ENCODE measurements at places on chromosomes 5 and 9.

GRCh38 chr5:72586788-72587530 lies 79.7 kb upstream of the ZNF366 start:
- DNase-seq, result no peak

DNA sequence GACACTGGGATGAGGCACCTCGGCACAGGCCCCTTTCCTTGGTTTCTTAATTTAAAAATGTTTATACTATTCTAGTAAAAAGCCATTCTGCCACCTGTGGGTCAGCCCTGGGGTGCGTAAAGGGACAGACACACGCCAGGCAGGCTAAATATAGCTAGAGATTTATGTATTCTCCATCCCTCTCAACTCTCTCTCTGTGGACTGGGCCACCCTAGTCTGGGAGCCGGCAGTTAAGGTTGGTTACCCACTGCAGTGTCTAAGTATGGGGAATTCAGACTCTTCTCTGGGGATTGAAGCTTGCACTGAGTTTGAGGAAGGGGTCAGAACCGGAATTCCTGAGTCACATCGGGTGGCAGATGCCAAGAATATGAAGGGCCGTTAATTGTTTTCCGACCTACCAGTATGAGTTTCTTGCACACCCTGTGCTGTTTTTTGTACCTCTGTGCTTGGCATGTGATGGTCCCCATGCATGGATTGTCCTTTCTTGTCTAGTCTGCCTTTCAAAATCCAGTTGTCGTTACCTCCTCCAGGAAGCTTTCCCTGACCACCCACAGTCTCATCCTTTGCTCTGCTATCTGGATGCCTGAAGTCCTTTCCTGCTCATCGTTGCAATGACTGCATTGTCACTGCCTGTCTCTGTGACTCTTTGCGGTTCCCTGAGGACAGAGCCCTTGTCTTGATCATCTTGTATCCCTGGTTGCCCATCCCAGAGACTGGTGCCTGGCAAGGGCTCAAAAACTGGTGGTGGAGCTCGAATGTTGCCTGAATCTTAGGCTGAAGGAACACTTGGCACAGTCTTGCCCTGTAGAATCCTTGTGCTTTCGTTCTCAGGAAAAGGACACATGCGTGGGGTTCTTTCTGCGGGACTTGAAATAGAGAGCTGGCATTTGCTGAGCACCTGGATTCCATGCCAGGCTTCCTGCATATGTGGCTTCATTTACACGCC lies 2.1 kb downstream of the NEURL1B start:
- no peak for DNase-seq

GRCh38 chr9:129524582-129525270 lies 96.2 kb downstream of the C9orf50 start:
- DNase-seq, result no peak

DNA sequence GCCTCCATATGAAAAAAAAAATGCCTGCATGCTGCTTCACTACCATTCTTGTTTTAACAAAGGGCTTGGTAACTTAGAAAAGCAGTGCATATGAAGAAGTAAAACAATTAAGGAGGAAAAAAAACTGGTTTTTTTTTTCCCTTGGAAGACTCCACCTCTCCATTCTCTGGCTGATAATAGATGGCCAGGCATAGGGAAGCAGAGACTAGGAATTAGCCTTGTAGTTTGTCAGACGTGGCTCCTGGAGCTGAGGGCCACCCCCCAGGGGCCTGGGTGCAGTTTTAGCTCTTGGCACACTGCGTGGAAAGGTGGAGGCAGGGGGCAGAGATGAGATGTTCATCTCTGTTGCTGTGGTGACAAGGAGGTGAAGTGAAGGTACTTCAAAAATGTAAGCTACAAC lies 42.7 kb downstream of the WDR36 start:
- no peak for DNase-seq

DNA sequence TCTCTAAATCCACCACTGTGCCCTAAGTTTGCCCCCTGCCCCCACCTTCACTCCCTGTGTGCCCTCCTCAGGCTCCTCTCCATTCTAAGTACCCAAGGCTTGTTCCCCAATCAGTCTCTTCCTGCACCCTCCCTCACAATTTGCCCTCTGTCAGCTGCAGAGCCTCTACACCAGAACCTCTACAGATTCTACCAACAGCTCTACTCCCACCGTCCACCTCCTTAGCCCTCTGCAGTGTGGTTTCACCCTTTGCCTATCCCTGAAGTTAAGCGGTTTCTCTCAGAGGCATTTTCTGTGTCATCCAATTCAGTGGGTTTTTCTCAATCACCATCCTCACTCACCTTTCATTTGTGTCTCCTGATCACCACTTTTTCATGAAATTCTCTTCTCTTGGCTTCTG lies 13.2 kb upstream of the ERAP2 start:
- DNase-seq, result no peak

GRCh38 chr5:93586736-93587596 lies 3.9 kb downstream of the NR2F1 start:
- DNase-seq, result no peak

DNA sequence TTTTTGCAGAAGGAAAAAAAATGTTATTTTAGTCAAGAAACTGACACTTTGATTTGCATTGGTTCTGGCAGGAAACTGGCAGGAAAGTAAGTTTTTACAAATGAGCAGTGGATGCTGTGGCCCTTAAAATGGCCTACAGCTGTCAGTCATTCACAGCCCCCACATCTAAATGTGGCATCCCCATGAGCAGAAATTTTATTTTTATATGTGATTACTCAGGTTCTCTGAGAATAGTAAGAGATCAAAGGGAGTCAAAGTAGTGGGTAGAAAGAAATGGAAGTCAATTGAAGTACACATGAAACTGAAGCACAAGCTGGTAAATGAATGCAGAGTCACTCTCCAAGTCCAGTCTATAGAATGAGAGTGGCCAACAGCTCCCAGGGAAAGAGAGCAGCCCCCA lies 80.3 kb downstream of the ENC1 start:
- no peak for DNase-seq

DNA sequence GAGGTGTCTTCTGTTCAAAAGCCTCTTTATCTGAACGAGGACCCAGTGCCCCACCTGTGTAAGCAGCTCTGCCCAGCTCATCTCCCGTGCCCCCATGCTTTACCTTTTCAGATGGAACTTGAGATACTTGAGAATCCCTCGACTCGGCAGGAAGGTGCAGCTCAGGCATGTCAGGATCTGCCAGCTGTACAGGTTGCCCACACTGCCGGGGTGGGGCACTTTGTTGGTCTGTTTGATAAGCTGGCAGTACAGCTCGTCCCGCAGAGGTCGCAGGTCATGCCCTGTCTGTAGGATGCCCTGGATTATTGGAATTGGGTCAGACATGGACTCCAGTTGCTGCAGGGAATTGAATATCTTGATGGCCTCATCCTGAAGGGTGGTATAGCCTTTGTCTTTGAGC lies 58.0 kb upstream of the RETREG1 start:
- DNase-seq, result no peak

DNA sequence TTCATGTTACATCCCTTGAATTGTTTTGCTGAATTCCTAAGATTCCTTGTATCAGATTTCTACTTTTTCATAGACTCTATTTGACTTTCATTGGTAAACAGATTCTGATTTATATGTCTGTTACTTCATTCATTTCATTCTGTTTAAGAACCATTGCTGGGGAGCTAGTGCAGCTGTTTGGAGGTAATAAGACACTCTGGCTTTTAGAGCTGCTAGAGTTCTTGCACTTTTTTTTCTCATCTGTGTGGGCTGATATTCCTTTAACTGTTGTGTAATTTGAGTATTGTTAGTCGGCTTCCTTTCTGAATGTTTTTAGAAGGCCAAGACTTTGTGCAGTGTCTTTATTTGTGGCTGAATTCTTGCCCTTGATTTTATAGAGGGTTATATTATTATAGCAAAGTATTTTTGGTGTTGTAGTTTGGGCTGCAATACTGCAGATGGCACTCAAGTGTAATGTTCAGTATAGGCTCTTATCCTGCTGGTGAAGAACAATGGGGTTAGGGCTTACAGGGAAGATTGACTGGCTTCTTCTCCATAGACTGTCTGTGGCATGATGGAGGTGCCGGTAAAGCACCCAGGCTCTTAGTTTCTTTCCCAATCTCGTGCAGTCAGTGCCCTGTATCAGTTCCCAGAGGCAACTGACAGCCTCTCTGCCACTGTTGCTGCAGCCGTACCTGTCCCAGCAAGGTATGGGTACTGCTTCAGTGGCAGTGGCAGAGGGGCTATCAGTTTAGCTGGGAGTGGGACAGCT lies 162.2 kb downstream of the OXCT1 start:
- peak; percentile 26 for DNase-seq

DNA sequence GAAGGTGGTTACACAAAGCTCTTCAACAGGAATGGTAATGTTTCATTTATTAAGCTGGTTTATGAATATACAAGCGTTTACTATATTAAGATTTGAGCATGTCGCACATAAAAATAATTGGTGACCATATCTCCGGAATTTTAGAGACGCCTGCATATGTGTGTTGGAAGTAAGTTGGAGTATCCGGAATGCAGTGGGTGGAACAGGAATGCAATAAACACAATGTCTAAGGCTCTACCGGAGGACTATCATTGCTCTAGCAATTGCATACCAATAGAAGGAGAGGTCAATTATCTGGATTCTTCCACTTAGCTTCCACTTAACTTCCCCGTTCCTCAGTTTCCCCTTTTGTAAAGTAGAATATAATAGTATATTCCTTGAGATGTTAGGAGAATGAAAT lies 1.1 kb upstream of the CEP78 start:
- DNase-seq, result no peak

- DNase-seq, result peak; percentile 51
Observed at GRCh38 chr5:159198063-159199036, 11.0 kb downstream of the RNF145 start.

DNA sequence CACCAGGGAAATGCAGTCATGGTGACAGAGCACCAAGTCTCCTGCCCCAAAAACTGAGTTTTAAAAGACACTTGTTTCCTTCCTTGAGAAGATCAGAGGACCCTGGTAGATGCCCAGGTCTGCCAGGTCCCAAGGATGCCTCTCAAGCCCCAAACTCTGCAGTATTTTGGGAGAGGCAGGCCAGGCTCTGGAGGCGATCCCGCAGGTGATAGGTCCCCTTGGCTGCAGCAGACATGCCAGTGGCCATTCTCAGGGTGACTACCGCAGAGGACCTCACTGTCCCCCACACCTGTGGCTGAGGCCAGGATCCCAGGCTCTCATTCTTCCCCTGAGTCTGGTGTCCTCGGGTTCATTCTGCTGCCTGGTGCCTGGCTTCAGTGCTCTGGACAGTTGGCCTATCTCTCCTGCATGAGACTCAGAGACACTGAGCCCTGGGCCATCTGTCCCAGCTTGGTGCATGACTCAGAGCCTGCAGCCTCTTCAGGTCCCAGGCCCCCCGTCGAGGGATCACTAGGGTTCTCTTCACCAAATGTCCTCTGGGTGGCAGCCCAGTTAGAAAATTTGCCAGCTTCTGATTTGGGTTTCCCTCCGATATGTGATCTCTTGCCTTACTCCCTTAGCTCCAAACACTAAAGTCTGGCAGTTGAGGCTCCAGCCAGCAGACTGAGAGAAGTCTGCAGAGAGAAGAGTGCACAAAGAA lies 59.7 kb upstream of the GARNL3 start:
- DNase-seq, result peak; percentile 78

- DNase-seq, result peak; percentile 39
Observed at GRCh38 chr9:78601957-78602565, 305.1 kb downstream of the PSAT1 start.

- DNase-seq, result no peak
Observed at GRCh38 chr5:168916266-168916665, 337.1 kb upstream of the PANK3 start.

- DNase-seq, result no peak
Observed at GRCh38 chr5:141001446-141001843, 35.2 kb downstream of the PCDHAC2 start.

DNA sequence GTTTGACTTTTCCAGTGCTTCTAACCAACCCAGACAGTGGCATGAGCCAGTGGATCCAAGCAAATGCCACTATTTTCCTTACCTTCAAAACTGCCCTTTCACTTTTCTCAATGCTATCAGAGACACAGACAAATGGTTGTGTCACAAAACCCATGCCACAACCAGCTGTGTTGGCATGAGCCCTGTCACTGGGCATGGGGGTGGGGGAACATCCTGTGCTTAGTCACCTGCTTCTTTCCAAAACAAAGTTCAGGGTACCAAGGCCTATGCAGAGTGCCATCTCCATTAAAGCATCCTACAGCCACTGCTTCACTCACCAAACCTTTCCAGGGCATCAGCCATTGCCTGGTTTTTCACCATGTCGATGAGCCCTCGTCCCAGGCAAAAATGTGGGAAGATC lies 30.1 kb downstream of the NIPSNAP3B start:
- no peak for DNase-seq

DNA sequence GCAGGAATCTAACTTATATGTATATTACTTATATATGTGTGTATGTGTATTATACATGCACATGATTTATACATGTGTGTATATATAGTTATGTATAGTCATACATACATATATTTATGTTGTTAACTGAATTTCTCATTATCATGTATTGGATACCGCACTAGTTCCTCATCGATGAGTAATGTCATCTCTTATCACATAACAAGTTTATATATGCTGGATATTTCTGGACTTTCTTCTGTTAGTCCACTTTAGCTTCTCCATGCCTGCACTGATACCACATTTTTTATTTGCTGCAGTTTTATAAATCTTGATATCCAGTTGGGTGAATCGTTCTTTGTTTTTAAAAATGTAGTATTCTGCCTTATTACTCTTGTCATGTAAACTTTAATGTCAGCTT lies 50.2 kb downstream of the APC start:
- no peak for DNase-seq

DNA sequence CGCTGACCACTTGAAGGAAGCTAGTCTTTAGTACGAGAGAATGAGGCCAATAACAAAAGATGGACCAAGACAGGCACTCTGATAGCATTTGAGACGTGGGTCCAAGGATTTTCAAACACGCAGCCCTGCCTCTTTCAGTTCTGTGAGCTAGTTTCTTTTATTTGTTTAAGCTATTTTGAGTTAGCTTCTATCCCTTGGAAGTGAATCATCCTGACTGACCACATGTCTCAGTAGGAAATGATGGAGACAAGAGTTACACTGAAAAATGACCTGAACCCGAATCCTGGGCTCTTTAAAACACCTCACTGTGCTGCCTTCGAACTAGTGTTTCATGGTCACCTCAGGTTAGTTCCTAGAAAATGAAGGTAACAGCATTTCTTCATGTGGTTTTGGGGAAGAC lies 9.9 kb downstream of the TEK start:
- DNase-seq, result no peak

DNA sequence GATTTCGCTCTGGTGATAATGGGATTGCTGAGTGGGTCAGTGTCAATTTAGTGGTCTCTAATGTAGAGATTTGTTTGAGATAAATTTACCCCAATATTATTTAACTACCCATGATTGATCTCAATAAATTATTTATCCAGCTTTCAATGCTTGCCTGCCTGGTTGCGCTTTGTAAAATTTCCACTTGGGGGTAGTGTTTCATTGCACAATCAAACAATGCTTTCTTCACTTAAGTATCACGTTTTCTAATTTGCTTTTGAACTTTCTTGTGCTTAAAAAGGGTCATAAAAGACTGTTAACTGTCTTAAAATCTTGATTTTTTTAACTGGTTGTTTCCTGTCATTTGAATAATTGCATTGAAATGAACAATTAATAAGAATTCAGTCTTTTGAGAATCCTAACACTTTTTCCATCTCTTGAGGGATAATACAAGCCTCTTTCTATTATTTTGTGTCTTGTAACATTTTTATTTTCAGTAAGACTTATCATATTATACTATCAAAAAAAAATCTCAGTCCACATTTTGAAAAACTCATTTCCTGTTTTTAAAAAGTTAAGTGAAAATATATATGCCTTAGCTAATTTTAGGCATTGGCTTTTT lies 18.7 kb downstream of the HSD17B4 start:
- peak; percentile 59 for DNase-seq

Measured in NB4 (cell line).